ENCODE measurements at places on chromosomes 7 and 10.

- peak; percentile 5 for DNase-seq
Measured at GRCh38 chr10:109114579-109114978, 808.7 kb downstream of the XPNPEP1 start.

GRCh38 chr7:158771-159170 lies 33.6 kb upstream of the FAM20C start:
- no peak for DNase-seq

DNA sequence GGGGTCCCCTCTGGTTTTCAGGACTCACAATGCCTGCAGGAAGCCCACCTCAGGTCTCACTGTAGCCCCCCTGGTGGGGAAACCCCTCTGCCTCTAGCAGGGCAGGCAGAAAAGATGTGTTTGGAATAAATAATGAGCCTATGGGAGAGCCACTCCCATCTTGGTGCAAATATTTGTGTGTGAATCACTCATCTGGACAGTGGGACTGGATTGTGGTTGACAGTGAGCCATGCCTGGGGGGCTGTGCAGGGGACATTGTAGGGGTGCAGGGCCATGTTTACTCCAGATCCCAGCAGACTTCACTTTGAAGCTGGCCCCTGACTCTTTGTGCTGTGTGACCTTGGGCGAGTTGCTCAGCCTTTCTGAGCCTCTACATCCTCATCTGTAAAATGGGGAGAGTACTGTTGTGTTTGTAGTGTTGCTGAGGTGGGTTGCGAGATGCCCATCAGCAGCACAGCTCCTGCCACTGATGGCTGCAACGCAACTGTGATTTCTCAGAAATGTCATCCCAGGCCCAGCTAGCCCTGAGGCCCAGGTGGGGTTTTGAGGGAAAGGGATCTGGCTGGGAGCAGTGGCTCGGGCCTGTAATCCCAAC lies 20.7 kb downstream of the GTF2IRD1 start:
- DNase-seq, result peak; percentile 34

GRCh38 chr7:15558756-15559155 lies 3.1 kb downstream of the AGMO start:
- peak; percentile 22 for DNase-seq

DNA sequence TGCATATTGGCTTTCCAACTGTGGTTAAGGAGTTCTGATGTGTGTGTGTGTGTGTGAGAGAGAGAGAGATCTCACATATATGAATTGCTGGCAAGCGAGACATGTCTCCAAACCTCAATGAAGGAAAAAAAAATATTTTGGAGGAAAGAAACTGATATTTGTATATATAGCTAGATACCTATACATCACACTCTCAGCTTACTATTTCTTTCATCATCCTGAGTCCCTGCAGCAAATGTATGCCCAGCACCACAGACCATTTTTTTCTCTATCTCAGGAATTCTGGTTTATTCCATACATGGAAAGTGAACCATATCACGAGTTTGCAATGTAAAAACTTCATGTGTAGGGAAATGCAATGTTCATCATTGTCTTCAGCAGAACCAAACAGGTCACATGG lies 68.9 kb downstream of the MTERF1 start:
- DNase-seq, result no peak

- DNase-seq, result no peak
Measured at GRCh38 chr10:1403508-1404322, 333.6 kb downstream of the ADARB2 start.

GRCh38 chr7:867406-868188 lies 8.8 kb upstream of the GET4 start:
- DNase-seq, result peak; percentile 83

DNA sequence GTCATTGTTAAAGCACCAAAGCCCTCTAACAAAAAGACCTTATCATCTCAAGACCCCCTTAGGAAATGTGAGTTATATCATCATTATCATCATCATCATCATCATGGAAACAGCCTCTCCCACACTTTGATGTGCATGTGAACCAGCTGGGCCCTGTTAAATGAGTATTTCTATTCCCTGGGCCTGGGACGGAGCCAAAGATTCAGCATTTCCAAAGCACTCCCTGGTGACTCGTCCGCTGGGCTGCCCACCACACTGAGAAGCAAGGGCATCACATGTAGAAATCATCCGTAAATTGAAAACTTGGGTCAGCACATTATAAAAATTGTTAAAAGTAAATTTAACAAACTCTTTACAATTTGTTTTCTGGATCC lies 88.6 kb downstream of the PTPRN2 start:
- DNase-seq, result no peak

GRCh38 chr7:19530261-19530660 lies 178.6 kb downstream of the POLR1F start:
- no peak for DNase-seq

- no peak for DNase-seq
Measured at GRCh38 chr7:139403601-139404000, 43.9 kb downstream of the LUC7L2 start.

DNA sequence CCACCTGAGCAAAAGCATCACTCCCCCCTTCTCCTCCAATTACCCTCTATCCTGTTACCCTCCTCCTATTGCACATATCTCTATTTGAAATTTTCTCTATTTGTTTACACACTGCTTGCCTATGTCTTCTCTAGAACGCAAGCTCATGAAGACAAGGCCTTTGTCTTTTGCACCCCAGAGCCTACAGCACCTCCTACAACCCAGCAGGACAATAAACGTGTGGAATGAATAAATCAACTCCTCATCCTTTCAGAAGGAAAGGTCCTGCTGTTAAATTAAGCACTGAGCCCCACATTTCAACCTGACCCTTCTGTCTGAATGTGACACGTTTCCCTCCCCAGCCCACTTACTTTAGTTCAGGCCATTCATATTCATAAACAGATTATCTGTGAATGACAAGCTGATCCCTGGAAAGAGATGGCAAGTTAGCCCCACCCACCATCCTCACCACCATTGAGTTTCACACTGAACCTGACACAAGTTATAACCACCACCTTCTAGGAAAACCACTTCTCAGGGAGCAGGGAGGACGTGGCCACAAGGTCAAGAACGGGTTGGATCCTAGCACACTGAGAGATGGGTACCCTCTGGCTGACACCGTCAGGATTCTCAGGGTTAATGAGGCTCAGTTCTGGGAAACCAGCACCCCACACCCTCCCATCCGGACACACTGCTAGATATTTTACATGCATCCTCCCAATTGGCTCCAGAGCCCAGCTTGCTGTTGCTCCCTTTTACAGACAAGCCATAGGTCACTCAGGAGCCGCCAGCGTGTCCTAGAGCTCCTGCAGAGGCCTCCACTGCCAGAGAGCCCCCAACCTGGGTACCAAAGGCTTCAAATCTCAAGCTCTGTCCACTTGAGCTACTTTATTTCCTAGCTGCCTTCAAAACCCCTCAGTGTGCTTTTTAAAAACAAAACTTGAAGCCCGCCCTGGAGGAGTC lies 934 bp downstream of the PRTFDC1 start:
- peak; percentile 16 for DNase-seq

DNA sequence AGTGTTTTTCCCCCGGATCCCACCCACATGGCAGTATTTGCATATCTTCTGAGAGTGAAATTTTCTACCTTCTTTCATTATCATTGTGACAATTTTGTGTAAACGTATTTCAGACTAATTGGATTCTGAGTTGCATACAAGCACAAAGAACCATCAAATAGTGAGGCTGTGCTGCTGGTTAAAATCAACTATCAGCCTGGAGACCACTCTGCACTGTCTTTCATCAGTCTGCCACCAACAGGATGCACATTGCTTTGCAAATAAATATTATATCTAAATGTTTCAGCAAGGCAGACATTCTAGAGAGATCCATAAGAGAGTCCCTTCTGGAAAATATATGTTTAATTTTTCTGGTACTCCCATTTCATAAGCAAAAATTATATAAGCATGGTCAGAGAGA lies 851.8 kb downstream of the XPNPEP1 start:
- DNase-seq, result no peak

DNA sequence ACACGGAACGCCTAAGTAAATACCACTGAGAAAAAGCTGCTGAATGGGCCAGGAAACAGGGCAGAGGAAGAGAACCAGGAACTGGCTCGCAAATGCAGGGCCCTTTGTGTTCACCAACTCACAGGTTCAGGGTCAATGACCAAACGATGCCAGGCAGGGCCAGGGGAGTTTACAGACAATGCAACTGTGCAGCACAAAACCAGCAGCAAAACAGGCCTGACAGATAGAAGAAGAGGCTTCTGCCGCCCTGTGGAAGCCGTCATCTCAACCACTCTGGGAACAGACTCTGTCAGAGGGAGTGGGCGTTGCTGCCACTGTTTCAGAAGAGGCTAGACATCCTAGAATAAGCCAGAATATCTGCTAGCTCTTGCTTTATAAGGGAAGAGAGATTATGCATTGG lies 117.9 kb downstream of the KMT2E start:
- DNase-seq, result no peak

GRCh38 chr10:29651767-29652166 lies 17.0 kb upstream of the SVIL start:
- no peak for DNase-seq

DNA sequence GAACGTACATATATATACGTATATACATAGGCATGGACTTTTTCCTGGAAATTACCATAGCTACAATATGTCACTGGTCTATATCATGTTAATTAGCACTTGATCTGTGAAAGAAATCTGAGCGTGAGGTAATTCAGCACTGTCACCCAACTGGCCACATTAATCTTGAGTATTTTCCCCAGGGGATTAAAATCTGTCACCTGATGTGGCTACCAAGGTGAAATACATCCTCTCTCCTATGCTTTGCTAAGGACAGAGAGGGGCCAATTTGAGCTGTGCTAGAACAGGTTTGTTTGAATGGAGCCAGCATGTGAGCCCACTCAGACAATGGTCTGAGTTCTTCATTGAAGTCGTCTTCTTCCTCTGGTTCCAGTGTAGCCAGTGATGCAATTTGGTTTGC lies 33.3 kb downstream of the CYCS start:
- DNase-seq, result no peak

GRCh38 chr7:41054960-41055661 lies 647.8 kb downstream of the INHBA start:
- no peak for DNase-seq

GRCh38 chr10:13984647-13985155 lies 346.0 kb downstream of the FRMD4A start:
- peak; percentile 89 for DNase-seq

DNA sequence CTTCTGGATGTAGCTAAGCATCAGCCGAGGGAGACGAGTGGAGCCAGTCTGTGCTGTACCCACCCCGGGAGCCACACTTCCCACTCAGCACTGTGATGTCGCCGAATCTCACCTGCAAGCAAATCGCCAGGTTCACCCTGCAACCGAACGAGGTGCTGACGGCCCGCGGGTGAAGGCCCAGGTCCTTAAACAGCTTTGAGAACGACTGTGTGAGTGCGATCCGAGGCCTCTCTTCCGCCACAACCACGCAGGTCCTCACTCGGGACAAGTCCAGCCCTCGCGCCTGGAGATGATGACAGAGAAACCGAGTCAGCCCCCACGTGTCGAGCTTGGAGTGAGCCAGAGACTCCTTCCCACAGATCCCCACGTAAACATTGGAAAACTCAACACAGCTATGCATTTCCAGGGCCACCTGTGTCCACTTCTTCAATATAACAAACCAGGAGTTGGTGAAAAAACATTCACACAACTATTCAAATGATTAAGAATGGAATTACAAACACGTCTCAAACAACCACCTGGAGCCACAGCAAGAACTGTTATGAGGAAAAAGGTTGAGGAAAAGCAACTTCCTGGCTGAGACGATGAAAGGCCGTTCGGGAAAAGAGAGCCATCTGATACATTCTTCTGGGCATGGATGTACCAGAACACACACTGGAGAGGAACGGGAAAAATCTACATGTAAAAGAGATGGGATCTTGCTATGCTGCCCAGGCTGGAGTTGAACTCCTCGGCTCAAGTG lies 191.8 kb downstream of the ZMYND11 start:
- DNase-seq, result no peak

- no peak for DNase-seq
Measured at GRCh38 chr7:136058546-136058945, 81.4 kb upstream of the MTPN start.

- no peak for DNase-seq
Measured at GRCh38 chr10:94149702-94150101, 156.0 kb downstream of the PLCE1 start.

- DNase-seq, result no peak
Measured at GRCh38 chr7:42407021-42407710, 170.2 kb upstream of the GLI3 start.

GRCh38 chr10:45558425-45558824 lies 114.1 kb downstream of the ZFAND4 start:
- DNase-seq, result no peak

DNA sequence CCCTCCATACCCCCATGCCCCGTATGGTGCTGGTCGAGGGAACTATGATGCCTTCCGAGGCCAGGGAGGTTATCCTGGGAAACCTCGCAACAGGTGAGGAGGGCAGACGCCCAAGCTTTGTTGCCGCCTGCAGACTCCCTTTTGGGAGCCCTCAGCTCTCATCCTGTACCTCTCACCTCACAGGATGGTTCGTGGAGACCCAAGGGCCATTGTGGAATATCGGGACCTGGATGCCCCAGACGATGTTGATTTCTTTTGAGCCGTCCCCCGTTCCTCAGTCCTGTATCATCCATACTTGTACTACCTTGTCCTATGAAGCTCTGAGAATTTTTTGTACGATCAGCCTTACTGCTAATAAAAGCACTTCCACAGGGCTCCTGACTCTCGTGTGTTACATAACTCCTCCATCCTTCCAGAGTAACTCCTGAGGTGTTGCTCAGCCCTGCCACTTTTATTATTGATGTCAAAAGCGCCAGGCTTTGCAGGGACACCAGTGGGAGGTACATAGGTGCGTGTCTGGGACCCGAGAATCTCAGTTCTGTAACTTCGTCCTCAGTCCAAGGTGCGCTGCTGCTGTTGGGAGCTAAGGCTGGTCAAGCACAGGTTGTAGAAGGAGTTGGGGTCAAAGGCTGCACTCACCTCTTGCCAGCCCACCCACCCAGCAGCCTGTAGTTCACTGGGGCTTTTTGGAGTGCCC lies 1.1 kb downstream of the UFSP1 start:
- DNase-seq, result no peak

- DNase-seq, result no peak
Measured at GRCh38 chr10:10551596-10552301, 465.9 kb upstream of the CELF2 start.

DNA sequence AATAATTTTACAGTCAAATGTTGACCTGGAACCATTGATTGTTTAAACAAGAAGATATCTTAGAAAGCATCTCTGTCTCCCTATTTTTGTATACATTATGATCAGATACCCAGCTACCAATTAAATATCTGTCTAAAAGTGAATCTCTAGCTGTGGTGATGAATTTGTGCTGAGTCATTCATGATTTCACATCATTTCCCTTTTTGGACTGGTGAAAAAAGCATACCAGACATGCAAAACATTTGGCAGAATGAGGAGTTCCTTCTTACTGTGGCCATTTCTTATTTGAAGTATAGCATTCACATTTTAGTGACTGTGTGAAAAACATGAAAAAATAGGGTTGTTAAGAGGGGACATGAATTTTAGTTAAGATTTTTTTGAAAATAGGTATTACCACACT lies 98.0 kb upstream of the GATA3 start:
- peak; percentile 84 for DNase-seq

Data from AG08395 (cell line).